ENCODE measurements at places on chromosomes 5 and 9.

DNA sequence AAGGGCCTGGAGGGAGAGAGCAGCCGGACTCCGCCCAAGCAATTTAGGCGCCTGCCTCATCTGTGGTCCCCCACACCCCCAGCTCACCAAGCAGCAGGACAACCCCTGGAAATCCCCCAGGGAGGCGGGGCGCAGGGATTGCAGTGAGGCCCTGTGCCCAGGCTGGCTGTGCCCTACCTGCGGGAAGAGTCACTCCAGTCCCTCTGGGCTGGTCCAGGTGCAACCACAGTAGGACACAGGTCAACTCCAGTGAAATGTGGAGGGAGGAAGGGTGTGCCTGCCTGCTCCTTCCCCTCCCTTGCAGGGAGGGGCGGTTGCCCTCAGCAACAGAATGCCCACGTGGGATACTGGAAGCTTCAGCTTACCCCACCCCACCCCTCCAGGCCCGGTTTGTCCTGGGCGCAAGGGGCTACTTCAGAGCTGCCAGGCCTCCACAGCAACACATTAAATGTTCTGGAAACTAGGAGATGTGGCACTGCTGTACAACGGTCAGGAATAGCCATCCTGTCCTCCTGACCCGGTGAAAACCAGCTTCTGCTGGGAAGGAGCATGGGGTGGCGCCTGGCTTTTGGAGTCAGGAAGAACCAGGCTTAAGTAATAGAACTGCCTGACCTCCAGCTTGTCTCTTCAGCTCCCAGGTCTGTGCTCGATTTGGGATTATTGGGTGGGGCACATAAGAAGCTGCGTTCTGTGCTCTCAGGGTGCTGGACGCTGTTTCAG lies 22.5 kb downstream of the ABO start:
- DNase-seq = no peak

GRCh38 chr5:33997331-33997983 lies 10.4 kb downstream of the AMACR start:
- DNase-seq = no peak

DNA sequence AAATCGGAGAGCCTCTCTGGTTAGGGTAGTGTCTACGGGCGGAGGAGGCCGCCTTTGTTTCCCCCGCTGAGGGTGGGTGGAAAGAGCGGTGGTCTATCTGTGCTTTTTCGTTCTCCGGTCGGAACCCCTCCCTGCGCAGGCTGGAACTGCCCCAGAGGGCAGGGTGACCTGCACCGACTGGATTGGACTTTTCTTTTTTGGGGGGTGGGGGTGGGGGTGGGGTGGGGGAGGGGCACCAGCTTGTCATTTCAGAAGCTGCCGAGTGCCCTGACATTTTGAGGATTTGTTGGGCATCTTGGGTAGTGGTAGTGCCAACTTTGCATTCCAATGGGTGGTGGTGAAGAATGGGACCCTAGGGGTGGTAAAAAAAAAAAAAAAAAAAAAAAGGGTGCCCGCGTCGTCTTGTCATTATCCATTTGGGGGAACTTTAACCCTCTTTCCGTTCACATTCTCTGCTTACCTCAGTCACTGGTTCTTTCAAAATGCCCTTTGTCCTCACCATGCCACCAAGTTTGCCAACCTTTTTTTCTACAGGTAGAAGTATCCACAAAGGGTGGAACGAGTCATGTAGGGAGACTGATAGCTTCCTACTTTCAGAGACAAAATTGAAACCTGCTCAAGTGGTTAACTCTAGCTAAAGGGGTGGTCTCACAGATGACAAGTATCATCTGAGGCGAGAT lies 1.3 kb downstream of the UBE2R2 start:
- no peak for DNase-seq

DNA sequence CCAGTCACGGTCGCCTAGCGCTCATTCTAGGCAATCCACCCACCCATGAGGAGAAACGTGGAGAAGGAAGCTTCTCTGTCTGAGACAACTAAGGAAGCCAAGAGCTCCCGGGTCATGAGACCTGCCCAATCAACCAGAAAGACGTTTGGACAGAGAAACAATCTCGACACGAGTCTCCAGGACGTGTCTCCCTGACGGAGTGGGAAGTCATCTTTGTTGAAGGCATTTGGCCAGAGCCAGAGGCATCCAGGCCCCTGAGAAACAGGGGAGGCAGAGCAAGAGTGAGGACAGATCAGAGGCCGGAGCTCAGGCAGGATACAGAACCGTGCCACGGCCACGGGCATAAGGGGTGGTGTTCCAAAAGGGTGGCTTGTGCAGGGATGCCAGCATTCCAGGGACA lies 479.0 kb downstream of the SPATA31A7 start:
- no peak for DNase-seq

DNA sequence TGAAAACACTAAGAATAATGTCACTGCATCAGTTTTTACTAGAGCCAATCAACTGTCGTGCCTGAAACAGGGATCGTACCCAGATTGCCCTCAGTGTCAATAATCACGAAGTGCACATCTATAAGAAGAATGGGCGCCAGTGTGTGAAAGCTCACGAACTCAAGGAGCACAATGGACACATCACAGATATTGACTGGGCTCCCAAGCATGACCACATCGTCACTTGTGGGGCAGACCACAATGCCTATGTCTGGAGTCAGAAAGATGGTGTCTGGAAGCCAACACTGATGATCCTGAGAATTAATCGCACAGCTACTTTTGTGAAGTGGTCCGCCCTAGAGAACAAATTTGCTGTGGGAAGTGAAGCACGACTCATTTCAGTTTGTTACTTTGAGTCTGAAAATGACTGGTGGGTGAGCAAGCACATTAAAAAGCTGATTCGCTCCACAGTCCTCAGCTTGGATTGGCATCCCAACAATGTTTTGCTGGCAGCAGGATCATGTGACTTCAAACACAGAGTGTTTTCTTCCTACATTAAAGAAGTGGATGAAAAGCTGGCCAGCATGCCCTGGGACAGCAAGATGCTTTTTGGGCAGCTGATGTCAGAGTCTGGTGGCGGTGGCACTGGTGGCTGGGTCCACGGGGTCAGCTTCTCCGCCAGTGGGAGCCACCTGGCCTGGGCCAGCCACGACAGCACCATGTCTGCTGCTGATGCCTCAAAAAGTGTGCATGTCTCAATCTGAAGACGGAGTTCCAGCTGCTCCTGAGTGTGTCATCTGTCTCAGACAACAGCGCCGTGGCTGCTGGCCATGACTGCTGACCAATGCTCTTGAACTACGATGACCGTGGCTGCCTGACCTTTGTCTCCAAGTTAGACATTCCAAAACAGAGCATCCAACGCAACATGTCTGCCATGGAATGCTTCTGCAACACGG lies 32.2 kb downstream of the NSA2 start:
- DNase-seq = no peak

DNA sequence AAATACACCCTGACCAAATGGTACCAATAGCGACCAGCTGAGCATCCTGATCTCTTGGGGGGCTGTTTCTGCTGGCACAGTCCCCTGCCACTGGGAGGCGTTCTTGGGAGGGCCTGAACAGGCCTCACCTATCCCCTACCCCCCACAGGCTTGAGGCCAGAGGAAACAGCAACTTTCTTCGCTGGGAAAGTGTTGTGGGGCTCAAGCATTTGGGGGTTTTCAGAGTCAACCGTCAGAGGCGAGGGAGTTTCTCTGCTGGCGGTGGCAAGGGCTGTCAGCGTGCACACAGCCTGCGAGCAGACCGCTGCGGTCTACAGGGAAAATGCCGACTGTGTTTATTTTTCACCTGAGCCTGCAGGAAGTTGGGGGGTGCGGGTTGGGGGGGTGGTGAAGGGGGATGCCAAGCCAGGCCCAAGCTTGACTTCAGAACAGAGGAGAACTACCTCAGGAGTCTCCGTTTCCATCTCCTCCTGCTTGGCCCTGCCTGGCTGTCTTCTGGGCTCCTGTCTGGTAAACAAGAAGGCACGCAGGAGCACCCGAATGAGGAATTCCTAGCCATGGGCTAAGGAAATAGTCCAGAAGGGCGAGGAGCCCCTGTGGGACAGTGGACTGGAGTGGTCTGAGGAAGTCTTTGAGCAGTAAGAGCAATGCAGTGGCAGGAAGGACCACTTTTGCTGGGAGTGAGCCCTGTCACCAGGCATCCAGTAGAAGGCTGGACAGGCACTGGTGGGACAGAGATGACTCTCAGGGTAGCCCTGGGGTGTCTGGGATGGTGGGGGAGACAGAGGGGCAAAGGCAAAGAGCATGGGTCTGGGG lies 18.1 kb downstream of the TCF7 start:
- DNase-seq = peak; percentile 54

- DNase-seq = no peak
These were observed 247.5 kb downstream of the GABRB2 start for GRCh38 chr5:161299053-161299452.

- DNase-seq = no peak
These were observed 45.6 kb downstream of the FOXI1 start for GRCh38 chr5:170151097-170151831.
